ENCODE measurements at places on chromosomes 6 and 20.

GRCh38 chr6:148524471-148524882 lies 181.8 kb downstream of the SASH1 start:
- DNase-seq = no peak

DNA sequence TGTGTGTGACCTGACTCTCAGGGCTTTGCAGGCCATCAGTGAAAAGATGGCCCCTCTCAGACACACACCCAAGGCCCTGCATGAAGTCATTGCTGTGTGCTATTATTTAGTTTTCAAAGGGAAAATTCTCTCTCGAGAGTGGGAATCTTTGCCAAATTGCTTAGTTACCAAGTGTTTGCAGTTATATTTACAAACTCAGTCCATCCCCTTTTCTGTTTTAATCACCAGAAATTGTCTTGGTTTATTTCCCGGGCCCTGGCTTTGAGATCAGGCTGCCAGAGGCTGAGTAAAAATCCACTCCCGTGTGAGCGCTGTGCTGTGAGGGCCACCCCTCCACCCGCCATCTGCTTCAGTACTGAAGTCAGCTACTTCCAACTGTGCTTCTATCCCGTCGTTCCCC lies 163.1 kb downstream of the SOD2 start:
- DNase-seq = no peak

DNA sequence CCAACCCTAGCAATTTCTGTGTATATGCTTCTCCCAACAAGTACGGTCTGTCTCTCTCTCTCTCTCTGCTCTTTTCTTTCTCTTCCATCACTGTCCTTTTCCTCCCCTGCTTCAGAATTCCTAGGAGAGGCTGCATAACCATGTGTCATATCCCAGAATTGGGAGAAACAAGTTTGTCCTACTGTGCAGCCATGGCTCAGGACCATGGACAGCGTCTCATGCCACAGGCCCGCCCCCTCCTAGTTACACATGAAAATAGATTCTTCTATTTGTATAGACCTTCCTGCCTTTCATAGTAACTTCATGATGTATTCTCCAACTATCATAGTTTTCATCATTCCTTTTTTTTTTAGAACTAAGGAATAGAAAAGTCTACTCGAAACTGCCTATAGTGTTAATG lies 98.0 kb downstream of the FNDC1 start:
- DNase-seq = no peak

DNA sequence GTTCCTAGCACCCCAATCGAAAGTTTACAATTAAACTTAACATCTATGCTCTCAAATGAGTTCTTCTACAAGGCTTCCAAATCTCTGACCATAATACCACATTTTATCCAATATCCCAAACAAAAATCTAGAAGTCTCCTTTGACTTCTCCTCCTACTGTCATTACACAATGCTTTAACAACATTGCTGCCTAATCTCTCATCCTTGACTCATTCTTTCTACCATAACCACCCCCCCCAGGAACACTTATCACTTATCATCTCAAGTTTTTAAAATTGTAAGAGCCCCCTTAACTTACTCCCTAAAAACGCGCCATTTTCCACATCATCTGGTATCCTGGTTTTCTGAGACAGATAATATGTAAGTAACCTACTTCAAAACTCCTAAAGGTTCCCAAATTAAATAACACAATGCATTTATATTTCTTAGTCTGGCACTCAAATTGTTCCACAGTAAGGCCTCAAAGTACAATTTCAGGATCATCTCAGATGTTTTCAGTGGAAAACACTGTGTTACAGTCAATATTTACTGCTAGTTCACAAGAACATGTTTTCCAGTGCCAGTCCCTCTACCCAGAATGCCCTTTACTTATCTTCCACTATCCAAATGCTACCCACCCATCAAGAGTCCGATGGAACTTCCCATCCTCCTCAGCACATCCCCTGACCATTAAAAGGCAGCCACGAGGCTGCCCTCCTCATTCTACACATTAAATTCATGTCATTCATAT lies 308.2 kb upstream of the THEMIS start:
- no peak for DNase-seq

DNA sequence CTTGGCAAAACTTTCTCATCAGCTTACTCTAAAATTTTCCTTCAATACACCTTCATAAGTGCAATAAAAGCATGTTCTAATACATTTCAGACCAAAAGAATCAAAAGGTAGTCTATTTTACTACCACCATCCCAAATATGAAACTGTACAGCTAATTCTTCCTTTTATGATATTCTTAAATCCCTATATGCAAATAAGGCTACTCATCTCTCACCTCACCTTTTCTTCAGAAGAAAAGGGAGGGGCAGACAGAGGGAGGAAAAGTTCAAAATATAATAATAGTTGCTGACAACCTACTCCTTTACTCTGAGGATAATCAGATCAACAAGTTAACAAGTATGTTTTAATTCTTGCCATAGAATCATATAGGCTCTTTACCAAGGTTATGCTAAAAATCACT lies 7.4 kb downstream of the C6orf120 start:
- DNase-seq = no peak
